CD4-positive, alpha-beta T cell treated with Interferon gamma for 1 hour (primary cell): ENCODE measurements at places on chromosomes 6 and 20.

GRCh38 chr6:156410649-156411048 lies 366.5 kb upstream of the ARID1B start:
- DNase-seq: no peak

- no peak for DNase-seq
Observed at GRCh38 chr6:13278991-13279390, 49.3 kb downstream of the TBC1D7 start.

DNA sequence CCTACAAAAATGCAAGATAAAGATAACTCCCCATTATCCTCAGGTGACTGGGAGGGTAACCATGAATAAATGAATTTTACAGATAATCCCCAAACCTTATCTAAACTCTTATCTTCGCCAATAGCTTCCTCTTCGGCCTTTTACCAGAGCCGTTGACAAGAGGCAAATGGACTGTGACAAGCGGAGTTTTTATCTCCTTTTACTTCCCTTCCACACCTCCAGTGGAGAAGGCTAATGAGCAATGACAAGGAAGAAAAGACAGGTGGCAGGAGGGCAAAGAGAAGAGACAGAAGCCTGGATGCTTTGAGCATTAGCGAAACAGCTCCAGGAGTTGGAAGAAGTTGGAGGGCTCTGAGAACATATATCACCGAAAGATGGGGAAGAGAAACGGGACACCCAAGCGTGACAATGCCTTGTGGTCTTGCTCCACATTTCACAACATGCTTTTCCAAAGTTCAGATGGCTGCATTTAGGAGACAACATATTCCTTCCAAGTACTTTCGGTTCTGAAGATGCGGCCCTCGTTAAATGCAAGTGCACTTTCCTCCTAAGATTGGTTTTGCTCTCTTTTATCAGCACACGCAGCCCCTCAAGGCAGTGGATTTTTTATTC lies 69.2 kb downstream of the PRDM1 start:
- DNase-seq: no peak

DNA sequence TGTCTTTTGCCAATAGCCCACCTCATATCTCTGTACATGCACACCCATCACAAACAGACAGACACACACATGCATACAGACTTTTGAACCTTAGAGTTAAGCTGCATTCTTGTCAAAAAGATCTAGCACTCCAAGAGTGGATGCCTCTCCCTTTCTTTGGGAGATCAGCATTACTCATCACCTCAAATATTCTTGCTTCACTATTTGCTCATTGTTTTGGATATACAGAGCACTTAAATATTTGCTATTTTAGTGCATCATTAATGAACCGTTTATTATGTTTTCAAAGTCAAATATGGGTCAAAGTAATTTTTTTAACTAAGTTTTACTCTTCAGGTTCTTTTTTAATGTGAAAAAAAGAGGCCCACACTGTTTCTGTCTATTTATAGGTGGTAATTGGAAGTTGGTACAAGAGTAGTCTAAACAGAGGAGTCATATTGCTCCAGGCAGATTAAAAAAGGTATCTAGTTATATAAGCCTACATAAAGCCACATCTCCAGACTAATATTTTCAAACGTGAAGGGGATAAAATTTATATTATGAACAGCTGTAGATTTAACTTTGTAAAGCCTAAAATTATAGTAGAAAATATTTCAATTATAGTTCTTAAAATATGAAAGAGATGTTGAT lies 102.6 kb downstream of the FLRT3 start:
- DNase-seq: no peak
